ENCODE measurements at places on chromosomes 5 and 9.

GRCh38 chr9:132193227-132194124, 31.6 kb downstream of the NTNG2 start:
- no peak for DNase-seq

DNA sequence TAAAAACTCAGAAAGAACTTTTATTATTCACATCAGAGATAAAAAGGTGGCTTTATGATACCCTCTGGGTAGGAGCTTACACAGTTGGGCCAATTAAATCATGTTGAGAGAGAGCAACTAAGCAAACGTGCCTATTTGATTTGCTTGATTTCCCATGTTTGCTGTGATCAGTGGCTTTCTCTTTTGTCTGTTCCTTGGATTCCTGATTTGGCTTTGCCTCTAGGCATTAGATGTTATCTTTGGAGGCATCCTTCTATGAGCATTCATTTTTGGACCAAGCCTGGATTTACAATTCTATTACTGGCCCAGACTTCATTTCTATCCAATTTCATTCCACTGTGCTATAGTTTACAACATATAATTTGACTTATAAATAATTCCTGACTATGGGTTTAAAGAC, 35.9 kb downstream of the VCAN start:
- no peak for DNase-seq

- DNase-seq = no peak
These were observed 15.2 kb downstream of the NUP214 start for GRCh38 chr9:131140550-131140949.

- no peak for DNase-seq
These were observed 27.8 kb upstream of the ALDOB start for GRCh38 chr9:101463397-101463796.

GRCh38 chr5:15598294-15598902, 98.4 kb downstream of the FBXL7 start:
- DNase-seq = peak; percentile 34

- DNase-seq = no peak
These were observed 30.2 kb upstream of the SLC9A3 start for GRCh38 chr5:554284-554988.

DNA sequence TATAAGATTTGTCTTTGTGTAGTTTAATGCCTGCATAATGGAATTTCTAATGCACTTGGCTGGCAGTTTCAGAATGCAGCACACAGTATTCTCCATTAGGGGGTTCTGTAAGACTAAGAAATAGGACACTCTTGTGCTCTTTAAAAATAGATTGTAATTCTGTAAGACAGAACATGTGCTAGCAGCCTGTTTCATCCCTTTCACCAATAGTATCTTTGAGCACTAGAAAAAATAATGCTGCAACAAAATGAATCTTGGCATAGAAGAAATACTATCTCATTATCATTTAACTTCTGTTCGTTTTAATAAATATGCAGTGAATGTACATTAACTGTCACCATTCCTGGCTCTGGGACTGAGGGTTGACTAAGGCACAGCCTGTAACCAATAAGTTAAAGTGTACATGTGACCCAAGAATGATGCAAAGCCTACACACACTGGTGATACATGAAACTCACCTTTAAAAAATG, 23.8 kb upstream of the ZNF622 start:
- peak; percentile 67 for DNase-seq
